Mammary epithelial cell (primary cell): ENCODE measurements at places on chromosomes 2 and 18. TPM values are rescaled to one million over a fixed set of nuclear protein-coding genes. Genes with fewer than 3 reads are reported as not detected.

CDKL4 gene
- total RNA-seq = 3.0 TPM

BOLL gene
- not detected for total RNA-seq

RESP18 gene
- not detected for total RNA-seq

ALK gene
- total RNA-seq = not detected

MYO5B gene
- total RNA-seq = 29.8 TPM

LOXL3 gene
- total RNA-seq = 0.83 TPM

IL1R2 gene
- 1.0 and 3.1 TPM in 2 replicates for total RNA-seq

APCDD1 gene
- total RNA-seq = 2.4 and 9.7 TPM in 2 replicates

AKAIN1 gene
- total RNA-seq = not detected in 2 replicates

ZNF519 gene
- total RNA-seq = 3.8 TPM

NEDD4L gene
- 142 and 148 TPM in 2 replicates for total RNA-seq

REL gene
- total RNA-seq = 14.5 TPM

GKN2 gene
- not detected in 2 replicates for total RNA-seq

CCBE1 gene
- total RNA-seq = 18.4 and 37.6 TPM in 2 replicates

FER1L5 gene
- total RNA-seq = 0.17 TPM

WDR75 gene
- total RNA-seq = 45.8 TPM

ANTXR1 gene
- 40.1 and 41.3 TPM in 2 replicates for total RNA-seq

AP1S3 gene
- total RNA-seq = 41.1 and 48.9 TPM in 2 replicates

RNF144A gene
- total RNA-seq = 1.7 TPM

CKAP2L gene
- 0.83 TPM for total RNA-seq

DNER gene
- total RNA-seq = 0.17 TPM

C2orf80 gene
- not detected in 2 replicates for total RNA-seq

DLX1 gene
- 0.17 TPM for total RNA-seq

KYNU gene
- 0.75 and 1.6 TPM in 2 replicates for total RNA-seq

RAB1A gene
- total RNA-seq = 149 and 158 TPM in 2 replicates

CAPN14 gene
- total RNA-seq = 0.21 and 0.47 TPM in 2 replicates

KCNIP3 gene
- 2.9 and 4.8 TPM in 2 replicates for total RNA-seq

HOXD12 gene
- total RNA-seq = not detected in 2 replicates

MALL gene
- 3.2 TPM for total RNA-seq

CPS1 gene
- 19.9 and 20.3 TPM in 2 replicates for total RNA-seq

BBS5 gene
- total RNA-seq = 6.2 TPM

CCDC85A gene
- total RNA-seq = 0.17 TPM

CDH2 gene
- 0.24 and 0.45 TPM in 2 replicates for total RNA-seq

THOC1 gene
- total RNA-seq = 33.2 and 42.2 TPM in 2 replicates

CCDC148 gene
- 0.71 and 2.1 TPM in 2 replicates for total RNA-seq

RFTN2 gene
- total RNA-seq = under 0.01 TPM
